ENCODE measurements at places on chromosomes 4 and X. TPM values are rescaled to one million over a fixed set of nuclear protein-coding genes. Genes with fewer than 3 reads are reported as not detected.

Gene EDA
- 0.56 TPM for polyA plus RNA-seq

Gene GAGE12F
- not detected for polyA plus RNA-seq

Gene HS6ST2
- 15.5 TPM for polyA plus RNA-seq

Gene TLR3
- polyA plus RNA-seq, result not detected

Gene HPGD
- 1.1 TPM for polyA plus RNA-seq

Gene ANOS1
- 17.6 TPM for polyA plus RNA-seq

Data from cardiac muscle cell (in vitro differentiated cells and primary cell).